SJSA1 (cell line): ENCODE measurements at places on chromosomes 3 and 15. TPM values are rescaled to one million over a fixed set of nuclear protein-coding genes. Genes with fewer than 3 reads are reported as not detected.

The IL12A gene
- 0.09 and 5.5 TPM in 2 replicates for total RNA-seq

The RBP2 gene
- not detected in 2 replicates for total RNA-seq

DNA sequence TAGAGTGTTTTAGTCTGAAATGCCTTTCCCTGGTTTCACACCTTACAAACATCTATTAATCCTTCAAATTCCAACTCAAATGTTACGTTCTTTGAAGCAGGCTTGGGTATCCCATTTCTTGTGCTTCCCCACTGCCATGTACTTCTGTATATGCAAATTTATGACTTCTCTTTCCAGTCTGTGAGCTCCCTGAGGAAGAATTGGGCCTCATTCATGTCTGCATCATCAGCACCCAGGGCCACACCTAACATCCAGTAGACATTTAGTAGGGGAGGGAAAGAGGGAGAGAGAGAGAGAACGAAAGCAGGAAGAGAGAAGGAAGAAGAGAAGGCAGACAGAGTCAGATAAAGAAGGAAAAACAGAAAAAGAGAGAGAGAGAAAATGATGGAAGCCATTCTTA lies 53.3 kb upstream of the KY start:
- no peak for DNase-seq

- no peak for DNase-seq
These were observed 1.5 kb upstream of the ITIH3 start for GRCh38 chr3:52792961-52793695.

The NPAP1 gene
- not detected in 2 replicates for total RNA-seq

GRCh38 chr3:151875759-151876158 lies 2.3 kb downstream of the SUCNR1 start:
- no peak for DNase-seq

DNA sequence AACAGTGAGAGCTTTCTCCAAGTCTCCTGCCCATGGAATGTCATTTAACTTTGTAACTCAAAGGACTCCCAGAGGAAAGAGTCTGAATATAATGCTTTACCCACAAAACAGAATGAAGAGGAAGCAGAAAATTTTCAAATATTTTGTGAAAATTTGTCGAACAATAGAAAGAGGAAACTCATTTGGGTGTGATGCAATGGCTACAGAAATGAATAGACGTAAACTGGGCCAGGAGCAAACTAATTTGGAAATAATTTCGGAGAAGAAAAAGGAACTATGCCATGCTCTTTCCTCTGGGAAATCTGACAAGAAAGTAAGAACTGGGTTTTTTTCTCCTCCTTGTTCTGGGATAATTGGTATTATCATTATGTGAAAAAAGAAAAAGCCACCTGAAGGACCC lies 11.2 kb upstream of the SUMF1 start:
- DNase-seq: no peak

GRCh38 chr3:166897811-166898210 lies 482.3 kb downstream of the ZBBX start:
- no peak for DNase-seq

GRCh38 chr15:51621936-51622603 lies 501 bp downstream of the DMXL2 start:
- DNase-seq: peak; percentile 58

- no peak for DNase-seq
These were observed 5.6 kb upstream of the ARL8B start for GRCh38 chr3:5116538-5116937.

- DNase-seq: no peak
These were observed 27.3 kb upstream of the TRAK1 start for GRCh38 chr3:42063888-42064287.

GRCh38 chr3:135897715-135898114 lies 67.8 kb upstream of the PPP2R3A start:
- no peak for DNase-seq

The CPNE4 gene
- total RNA-seq: 0.29 TPM in 1 of 2 replicates, not detected in the other

The ALG1L2 gene
- total RNA-seq: 1.8 TPM in 1 of 2 replicates, not detected in the other

The SYNPR gene
- not detected in 2 replicates for total RNA-seq

DNA sequence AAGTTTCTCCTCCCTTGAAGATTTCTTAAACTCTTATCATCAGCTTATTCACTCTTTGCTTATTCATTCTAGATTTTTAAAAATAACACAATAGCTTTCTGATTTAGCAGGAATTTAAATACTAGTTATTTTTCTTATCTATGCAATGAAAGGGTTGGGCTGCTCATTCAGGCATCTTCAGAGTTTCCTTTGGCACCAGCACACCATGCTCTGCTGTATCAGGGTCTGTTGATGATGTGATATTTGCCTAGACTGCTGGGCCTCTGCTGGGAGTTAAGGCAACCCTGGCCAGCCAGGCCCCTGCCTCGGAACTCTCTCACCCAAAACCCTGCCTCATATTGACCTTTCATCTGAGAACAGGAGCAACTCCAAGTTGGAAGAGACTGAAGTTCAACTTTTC lies 35.0 kb downstream of the DRD3 start:
- DNase-seq: no peak

The BUB1B gene
- 74.1 and 91.0 TPM in 2 replicates for total RNA-seq

DNA sequence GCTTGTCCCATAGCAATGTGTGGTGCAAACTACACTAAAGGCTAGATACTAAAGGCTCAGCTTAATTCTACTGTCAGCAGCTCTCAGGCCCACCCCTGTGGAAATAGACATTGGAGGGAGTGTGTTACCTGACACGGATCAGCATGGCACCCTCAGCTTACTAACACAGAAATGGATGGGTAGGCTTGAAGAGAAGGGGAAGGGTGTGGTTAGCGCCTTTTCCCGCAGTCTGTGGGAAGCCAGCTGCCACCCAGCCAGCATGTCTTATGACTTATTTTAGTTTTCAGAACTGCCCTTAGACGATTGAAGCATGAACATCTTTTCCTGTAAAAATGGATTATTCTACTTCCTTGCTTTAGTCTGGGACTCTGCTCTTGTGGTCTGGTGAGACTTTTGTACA lies 25.8 kb upstream of the ADPGK start:
- no peak for DNase-seq

- DNase-seq: no peak
These were observed 80.1 kb downstream of the SLC6A1 start for GRCh38 chr3:11072631-11073030.

GRCh38 chr3:3847994-3848922 lies 49.0 kb downstream of the LRRN1 start:
- no peak for DNase-seq

The NEO1 gene
- 20.7 and 28.3 TPM in 2 replicates for total RNA-seq

- no peak for DNase-seq
These were observed 10.3 kb downstream of the RMDN3 start for GRCh38 chr15:40744815-40745152.

DNA sequence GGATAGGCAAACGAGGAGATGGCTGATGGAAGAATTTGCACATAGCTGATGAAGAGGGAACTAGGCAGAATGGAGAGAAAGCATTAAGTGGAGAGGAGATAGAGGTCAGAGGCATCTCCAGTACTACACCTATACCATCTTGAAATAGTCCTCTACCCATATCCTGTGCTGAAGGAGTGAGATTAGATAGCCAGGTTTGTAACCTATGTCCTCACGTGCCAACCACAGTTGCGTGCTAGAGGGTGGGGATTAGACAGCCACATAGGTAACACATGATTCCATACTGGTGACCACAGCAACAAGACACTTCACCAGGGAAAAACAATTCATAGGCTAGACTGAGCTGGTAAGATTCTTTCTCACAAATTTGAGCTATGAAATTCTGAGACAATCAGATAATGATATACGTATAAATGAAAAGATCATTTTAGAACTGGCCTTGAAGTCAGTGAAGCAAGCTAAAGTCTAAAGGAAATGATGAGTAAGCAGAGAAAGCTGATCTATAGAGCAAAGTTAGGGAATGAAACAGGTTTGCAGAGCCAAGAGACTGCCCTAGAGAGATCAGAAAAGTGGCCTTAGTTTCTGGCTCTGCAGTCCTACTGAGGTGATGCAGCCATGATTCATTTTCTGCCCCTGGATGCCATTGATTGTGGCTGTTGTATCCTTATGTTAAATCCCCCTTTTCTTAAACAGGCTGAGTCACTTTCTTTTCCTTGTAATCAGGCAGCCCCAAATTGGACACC lies 17.7 kb downstream of the MYNN start:
- no peak for DNase-seq

- DNase-seq: no peak
These were observed 285.5 kb downstream of the NTRK3 start for GRCh38 chr15:87971076-87971475.

GRCh38 chr3:82807781-82808180 lies 1046.3 kb upstream of the GBE1 start:
- DNase-seq: no peak

DNA sequence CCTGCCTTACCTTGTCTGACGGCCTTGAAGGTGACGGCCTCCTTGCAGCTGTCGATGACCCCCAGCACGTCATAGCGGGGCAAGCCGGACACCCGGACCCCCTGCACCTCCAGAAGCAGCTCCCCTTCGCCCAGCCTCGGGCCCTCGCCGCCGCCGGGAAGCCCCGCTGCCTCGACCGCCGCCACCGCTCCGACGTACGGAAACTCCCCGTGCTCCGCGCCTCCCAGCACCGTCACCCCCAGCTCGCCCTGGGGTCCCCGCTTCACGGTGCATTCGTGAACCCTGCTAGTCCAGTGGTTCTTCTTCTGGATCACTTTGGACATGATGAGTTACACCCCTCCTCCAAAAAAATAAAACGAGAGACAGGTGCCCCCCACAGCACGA lies 740 bp downstream of the MAGI1 start:
- no peak for DNase-seq

GRCh38 chr3:71029770-71030169 lies 553.8 kb downstream of the FOXP1 start:
- no peak for DNase-seq

The PP2D1 gene
- not detected in 2 replicates for total RNA-seq

DNA sequence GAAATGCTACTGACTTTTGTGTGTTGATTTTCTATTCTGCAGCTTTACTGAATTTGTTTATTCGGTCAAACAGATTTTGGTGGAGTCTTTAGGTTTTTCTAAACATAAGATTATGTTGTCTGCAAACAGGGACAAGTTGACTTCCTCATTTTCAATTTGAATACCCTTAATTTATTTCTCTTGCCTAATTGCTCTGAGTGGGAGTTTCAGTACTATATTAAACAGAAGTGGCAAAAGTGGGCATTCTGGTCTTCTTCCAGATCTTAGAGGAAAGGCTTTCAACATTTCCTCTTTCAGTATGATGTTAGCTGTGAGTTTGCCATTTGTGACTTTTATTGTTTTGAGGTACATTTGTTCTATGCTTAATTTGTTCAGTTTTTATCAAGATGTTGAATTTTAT lies 268.5 kb downstream of the WNT5A start:
- no peak for DNase-seq

DNA sequence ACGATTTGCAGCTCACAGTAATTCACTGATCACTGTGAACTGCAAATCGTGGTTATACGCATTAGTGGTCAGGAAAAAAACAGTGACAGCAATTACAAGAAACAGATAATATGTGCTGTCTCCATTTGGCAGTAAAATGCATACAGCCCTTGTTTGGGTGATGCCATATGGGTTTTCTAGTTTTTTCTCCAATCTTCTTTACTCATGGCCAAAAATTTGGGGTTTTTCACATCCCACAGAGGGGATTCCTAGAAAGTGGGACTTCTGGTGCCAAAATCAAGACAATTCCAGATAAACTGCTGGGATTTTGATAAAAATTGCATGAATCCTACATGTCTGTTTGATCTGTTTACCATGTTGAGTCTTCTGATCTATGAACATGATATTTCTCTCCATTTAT lies 15.6 kb downstream of the NDN start:
- no peak for DNase-seq

GRCh38 chr3:89300981-89301380 lies 193.6 kb downstream of the EPHA3 start:
- DNase-seq: no peak

The RHCG gene
- total RNA-seq: not detected in 2 replicates

DNA sequence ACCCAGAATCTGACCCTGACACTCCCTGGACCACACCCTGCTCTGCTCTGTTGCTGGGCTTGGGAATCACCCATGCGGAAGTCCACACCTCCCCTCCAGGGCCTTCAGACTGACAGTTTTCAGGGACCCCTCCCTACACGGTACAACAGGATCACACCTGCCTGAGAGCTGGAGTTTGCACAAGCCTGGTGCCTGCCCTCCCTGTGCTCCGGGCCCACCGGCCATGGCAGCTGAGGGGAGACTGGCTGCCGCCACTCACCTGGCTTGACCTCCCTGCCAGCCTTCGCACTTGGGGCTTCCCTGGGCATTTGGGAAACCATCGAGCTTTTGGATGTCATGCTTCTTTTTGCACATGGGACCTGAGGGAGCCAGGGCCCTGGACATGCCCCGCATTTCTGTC lies 95.9 kb upstream of the ANKRD34C start:
- no peak for DNase-seq

The ANKRD63 gene
- 11.4 and 13.6 TPM in 2 replicates for total RNA-seq

The CCR2 gene
- total RNA-seq: not detected in 2 replicates

The PPARG gene
- 0.39 and 1.3 TPM in 2 replicates for total RNA-seq

The SLC9C1 gene
- not detected in 2 replicates for total RNA-seq

The PTH1R gene
- not detected in 2 replicates for total RNA-seq

- DNase-seq: no peak
These were observed 72.5 kb downstream of the MORC1 start for GRCh38 chr3:109045271-109046040.

The SPATA12 gene
- not detected in 2 replicates for total RNA-seq

The AKAP13 gene
- 65.4 and 79.3 TPM in 2 replicates for total RNA-seq

The BNC1 gene
- 10.5 and 12.1 TPM in 2 replicates for total RNA-seq

DNA sequence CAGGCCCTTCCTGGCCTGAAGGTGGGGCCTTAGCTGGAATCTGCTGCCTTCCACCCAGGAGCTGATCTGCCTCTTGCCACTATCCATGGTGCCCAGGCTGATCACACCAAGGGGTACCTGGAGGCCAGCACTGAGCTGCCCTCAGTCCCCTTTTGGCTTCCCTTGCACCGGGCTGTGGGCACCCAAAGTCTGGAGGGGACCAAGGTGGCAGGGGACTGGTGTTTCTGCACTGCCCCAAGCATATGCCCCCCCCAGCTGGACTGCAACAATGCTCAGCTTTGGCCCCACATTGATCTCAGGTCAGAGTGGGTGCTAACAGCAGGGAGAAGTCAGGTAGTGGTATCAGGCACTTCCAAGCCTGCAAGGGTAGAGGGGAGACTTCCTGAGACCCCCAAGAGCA lies 902.6 kb upstream of the EPHA6 start:
- DNase-seq: no peak

DNA sequence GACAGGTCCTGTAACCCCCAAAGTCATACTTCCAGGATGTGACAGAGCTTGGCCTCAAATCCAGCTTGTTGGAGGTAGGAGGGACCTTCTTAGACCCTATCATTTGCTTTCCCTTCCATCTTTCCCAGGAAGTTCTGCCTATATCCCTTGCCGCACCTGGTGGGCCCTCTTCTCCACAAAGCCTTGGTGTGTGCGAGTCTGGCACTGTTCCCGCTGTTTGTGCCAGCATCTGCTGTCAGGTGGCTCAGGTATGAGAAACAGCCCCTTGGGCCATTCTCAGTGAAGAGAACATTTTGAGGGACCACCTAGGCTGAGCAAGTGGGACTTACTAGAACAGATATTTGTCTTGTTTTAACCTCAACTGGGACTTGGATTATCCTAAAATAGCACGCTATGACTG lies 1.3 kb downstream of the IL17RE start:
- DNase-seq: no peak

- no peak for DNase-seq
These were observed 27.6 kb upstream of the NUDT16 start for GRCh38 chr3:131353986-131354385.
